Activated CD4-positive, alpha-beta T cell treated with anti-CD3 and anti-CD28 coated beads, Interleukin-2, amount 10 ng/mL, durations not matched to agents 24 days and 14 days (primary cell): ENCODE measurements at places on chromosomes 5 and 9. TPM values are rescaled to one million over a fixed set of nuclear protein-coding genes. Genes with fewer than 3 reads are reported as not detected.

GRCh38 chr5:82644229-82644628, 366.1 kb upstream of the RPS23 start:
- H3K4me3 ChIP-seq, result no peak overlapping the region
- no peak for DNase-seq
- H3K36me3 ChIP-seq, result no peaks in the 10 kb centered on the region
- H3K27ac ChIP-seq, result no peak overlapping the region
- H3K4me1 ChIP-seq, result peaks cover 12% of the 10 kb centered on the region
- H3K27me3 ChIP-seq, result peaks cover 6% of the 10 kb centered on the region

GRCh38 chr5:127351418-127351817, 60.8 kb downstream of the MEGF10 start:
- H3K27me3 ChIP-seq, result peaks cover 5% of the 10 kb centered on the region
- DNase-seq, result no peak
- no peaks in the 10 kb centered on the region for H3K36me3 ChIP-seq
- H3K4me1 ChIP-seq, result no peaks in the 10 kb centered on the region
- H3K4me3 ChIP-seq, result no peak overlapping the region
- no peak overlapping the region for H3K27ac ChIP-seq

DNA sequence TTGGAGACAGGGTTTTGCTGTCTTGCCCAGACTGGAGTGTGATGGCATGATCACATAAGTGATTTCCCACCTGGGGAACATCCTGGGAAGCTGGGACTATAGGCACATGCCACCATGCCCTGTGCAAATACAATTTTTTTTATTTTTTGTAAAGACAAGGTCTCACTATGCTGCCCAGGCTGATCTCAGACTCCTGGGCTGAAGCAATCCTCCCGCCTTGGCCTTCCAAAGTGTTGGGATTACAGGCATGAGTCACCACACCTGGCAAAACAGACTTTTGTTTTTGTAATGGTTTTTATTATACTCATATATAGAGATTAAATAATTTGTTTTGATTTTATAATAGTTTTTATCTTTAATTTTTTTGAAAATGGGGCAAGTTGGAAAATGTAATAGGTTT, 14.7 kb downstream of the DNAJC25 start:
- H3K27me3 ChIP-seq, result no peaks in the 10 kb centered on the region
- no peak for DNase-seq
- H3K27ac ChIP-seq, result no peak overlapping the region
- peaks cover 46% of the 10 kb centered on the region for H3K36me3 ChIP-seq
- H3K4me3 ChIP-seq, result no peak overlapping the region
- no peaks in the 10 kb centered on the region for H3K4me1 ChIP-seq

- no peaks in the 10 kb centered on the region for H3K27me3 ChIP-seq
- no peak overlapping the region for H3K27ac ChIP-seq
- H3K4me3 ChIP-seq, result no peak overlapping the region
- H3K36me3 ChIP-seq, result no peaks in the 10 kb centered on the region
Observed at GRCh38 chr5:2217219-2217618, 334.5 kb upstream of the IRX4 start.

DNA sequence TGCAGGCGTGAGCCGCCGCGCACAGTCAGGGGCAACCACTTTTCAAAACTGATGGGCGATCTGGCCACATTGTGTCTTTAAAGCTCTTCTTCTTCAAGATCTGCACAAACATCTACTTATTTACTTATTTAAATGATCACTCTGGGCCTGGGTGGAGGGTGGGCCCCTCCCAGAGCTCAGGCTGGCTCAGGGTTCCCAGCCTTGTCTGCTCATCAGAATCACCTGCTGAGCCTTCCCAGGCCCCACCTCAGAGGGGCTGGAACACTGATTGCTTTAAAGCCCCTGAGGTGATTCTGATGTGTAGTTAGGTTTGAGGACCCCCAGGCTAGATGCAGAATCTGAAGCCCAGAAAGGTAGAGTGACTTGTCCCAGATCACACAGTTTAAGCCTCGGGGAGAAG, 45.6 kb upstream of the DMRT1 start:
- DNase-seq, result no peak
- no peaks in the 10 kb centered on the region for H3K27me3 ChIP-seq
- no peaks in the 10 kb centered on the region for H3K4me1 ChIP-seq
- no peak overlapping the region for H3K4me3 ChIP-seq

DNA sequence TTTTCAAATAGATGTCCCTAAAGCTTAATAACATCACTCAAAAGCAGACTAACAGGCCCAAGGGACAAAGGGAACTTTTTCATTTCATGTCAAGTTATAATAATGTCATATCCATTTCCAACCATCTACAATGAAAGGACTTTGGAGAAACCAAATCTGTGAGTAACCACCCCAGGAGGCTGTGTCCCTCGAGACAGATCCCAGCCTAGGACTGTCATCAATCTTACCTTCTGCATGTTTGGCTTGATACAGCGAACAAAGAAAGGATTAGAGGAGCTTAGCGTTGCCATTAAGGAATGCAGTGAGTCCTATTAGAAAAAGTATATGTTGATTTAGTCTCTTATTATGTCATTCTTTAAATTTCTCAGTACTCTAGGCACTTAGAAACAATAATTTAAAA, 137.8 kb upstream of the RETREG1 start:
- no peak for DNase-seq
- H3K4me3 ChIP-seq, result no peak overlapping the region
- no peak overlapping the region for H3K27ac ChIP-seq
- H3K4me1 ChIP-seq, result peaks cover 4% of the 10 kb centered on the region
- no peaks in the 10 kb centered on the region for H3K36me3 ChIP-seq

SPINK6 gene
- total RNA-seq, result not detected in 2 replicates

GRCh38 chr5:161751265-161751664, 65.7 kb downstream of the GABRA6 start:
- no peaks in the 10 kb centered on the region for H3K36me3 ChIP-seq
- H3K4me3 ChIP-seq, result no peak overlapping the region
- DNase-seq, result no peak
- H3K27ac ChIP-seq, result no peak overlapping the region
- H3K4me1 ChIP-seq, result no peaks in the 10 kb centered on the region
- H3K27me3 ChIP-seq, result no peaks in the 10 kb centered on the region

DNA sequence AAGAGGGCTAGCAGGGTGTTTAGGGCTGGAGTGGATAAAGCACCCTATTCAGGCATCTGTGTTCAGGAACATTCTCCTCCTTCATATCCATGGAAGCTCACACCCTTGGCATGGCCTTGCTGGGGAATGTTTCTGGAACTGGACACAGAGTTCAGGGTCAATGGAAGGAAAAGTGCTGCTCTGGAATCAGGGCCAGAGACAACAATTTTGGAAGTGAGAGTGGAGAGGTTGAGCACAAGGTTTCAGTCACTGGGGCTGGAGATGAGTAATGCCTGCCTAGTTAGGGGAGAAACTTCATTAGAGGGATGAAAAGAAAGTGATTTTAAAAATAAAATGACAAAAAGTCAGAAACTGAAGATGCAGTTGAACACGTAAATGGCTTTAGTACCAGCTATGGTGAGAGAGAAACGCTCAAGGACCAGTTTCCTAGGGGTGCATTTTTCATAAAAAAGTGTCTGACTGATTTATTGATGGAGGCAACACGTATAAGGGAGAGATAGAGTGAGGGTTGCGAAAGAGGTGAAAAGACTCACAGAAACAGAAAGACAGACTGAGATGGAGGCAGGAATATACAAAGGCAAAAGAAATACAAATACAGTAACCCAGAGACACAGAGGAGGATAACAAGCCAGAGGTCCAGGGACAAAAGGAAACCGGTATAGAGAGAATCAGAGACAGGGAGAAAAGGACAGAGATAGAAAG, 8.0 kb upstream of the TNFSF15 start:
- H3K27ac ChIP-seq, result no peak overlapping the region
- H3K4me3 ChIP-seq, result no peak overlapping the region
- peaks cover 5% of the 10 kb centered on the region for H3K36me3 ChIP-seq

PIP5K1B gene
- total RNA-seq, result 56.6 and 58.8 TPM in 2 replicates

GRCh38 chr5:126359884-126360283, 63.3 kb upstream of the GRAMD2B start:
- H3K36me3 ChIP-seq, result no peaks in the 10 kb centered on the region
- no peak overlapping the region for H3K4me3 ChIP-seq
- peaks cover 1% of the 10 kb centered on the region for H3K27me3 ChIP-seq
- peaks cover 3% of the 10 kb centered on the region for H3K4me1 ChIP-seq
- no peak overlapping the region for H3K27ac ChIP-seq
- no peak for DNase-seq
